Cortex of kidney (tissue), 1 donor: ENCODE measurements at places on chromosomes 6 and 20.

GRCh38 chr6:129314575-129314974, 395.4 kb downstream of the ARHGAP18 start:
- no peak for DNase-seq

- DNase-seq = no peak
Observed at GRCh38 chr6:7201732-7202541, 94.2 kb downstream of the RREB1 start.

- DNase-seq = no peak
Observed at GRCh38 chr6:68777956-68778355, 142.9 kb downstream of the ADGRB3 start.

- no peak for DNase-seq
Observed at GRCh38 chr6:34246563-34247391, 2.0 kb downstream of the SMIM29 start.

GRCh38 chr20:51560550-51561307, 18.2 kb upstream of the NFATC2 start:
- DNase-seq = no peak

DNA sequence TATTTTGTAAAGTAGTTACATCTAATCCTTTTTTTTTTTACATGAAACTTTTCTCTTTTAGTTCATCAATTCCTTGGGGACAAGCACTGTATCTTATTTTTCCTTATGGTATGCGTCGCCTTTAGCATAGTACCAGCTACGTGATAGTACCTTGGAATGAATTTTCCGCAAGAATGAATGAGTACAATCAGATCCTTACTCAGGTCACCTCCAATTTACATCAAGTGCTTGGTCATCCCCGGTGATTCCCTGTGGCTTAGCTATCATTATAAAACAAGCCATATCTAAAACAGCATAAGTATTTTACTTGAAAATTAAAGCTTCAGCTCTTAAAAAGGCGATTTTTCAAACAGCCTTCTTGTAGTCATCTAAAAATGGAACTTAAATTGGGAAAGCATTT, 680.4 kb upstream of the MAP3K7 start:
- DNase-seq = no peak

GRCh38 chr6:4162370-4162769, 27.0 kb upstream of the ECI2 start:
- no peak for DNase-seq

- DNase-seq = no peak
Observed at GRCh38 chr6:133407320-133408100, 166.4 kb downstream of the EYA4 start.

- DNase-seq = no peak
Observed at GRCh38 chr6:42260972-42261371, 43.3 kb upstream of the MRPS10 start.

- no peak for DNase-seq
Observed at GRCh38 chr6:45722876-45723275, 292.8 kb downstream of the CLIC5 start.

DNA sequence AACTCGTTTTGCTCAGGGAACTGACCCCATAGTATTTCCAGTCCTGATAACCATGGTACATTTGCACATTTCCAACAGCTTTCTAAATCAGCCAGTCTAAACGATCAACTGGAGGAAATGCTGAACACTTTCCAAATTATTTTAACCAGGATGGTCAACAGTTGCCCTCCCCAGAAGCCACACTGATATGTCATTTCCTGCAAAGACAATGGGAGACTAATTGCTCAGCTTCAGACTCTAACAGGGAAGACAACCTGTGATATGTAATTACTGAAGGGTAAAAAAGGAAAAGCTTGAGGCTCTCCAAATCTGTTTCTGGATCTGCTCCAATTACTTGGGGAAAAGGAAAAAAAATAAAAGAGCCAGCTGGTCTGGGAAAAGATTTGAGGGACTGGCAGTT, 88.8 kb downstream of the FYN start:
- DNase-seq = no peak

DNA sequence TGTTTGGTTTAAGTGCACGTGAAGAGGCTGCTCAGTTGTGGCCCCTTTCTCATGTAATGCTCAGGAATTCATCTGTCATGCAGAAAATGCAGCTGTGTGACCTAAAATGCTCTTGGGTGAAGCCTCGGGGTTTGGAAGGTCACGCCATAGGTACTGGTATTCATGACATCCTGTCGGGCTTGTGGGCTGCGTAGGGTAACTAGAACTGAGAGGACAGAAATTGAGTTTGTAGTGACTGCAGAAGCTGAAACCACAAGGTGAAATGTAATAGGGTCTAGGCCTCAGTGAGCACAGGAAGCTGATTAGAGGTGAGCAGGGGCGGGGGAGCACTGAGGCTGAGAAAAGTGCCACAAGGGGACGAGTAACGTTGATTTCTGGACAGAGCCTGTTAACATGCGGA, 128.8 kb downstream of the SOBP start:
- no peak for DNase-seq
